NCI-H1105 (cell line): ENCODE measurements at places on chromosomes 12 and 14.

DNA sequence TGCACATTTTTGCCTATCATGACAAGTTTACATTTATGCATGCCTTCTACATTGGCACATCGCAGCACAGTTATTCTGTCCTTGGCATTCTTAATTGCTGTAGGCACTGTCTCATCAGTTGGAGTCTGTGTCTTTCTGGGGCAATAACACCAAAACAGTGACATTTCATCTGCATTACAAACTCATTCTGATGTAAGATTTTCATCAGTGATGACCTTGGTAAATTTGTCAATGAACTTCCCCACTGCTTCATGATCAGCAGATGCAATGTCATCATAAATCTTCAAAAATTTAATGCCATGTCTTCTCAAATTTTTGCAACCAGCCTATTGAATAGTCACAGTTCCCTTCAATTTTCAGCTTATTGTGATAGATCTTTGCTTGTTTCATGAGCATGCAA is 85.5 kb downstream of the CAPZA3 start:
- no peak for DNase-seq

- no peak for DNase-seq
These were observed 112.0 kb upstream of the PDZRN4 start for GRCh38 chr12:41076114-41076513.

- no peak for DNase-seq
These were observed 722.5 kb upstream of the ATXN7L3B start for GRCh38 chr12:73815072-73815645.

- DNase-seq, result no peak
These were observed 57.8 kb downstream of the ATG14 start for GRCh38 chr14:55353686-55354467.

DNA sequence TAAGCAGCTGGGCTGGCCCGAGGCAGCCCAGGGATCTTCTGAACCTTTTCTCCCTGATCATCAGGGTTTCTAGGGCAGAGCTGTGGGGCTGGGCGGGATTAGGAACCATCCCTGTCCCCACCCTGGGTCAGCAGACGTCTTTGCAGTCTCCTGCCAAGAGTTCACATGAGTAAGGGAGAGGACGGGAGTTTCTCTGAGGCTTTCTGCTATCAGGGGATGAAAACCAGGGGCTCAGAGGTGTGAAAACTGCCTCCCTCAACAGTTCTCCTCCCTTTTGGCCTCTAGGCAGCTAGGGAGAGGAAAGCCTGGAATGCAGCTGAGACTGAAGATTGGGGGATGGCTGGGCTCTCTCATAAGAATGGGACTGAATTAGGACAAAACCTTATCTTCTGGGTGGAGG is 7.9 kb downstream of the ZNF385A start:
- no peak for DNase-seq

GRCh38 chr12:13316587-13317246 is 120.2 kb downstream of the EMP1 start:
- no peak for DNase-seq

- no peak for DNase-seq
These were observed 3.9 kb upstream of the FGF23 start for GRCh38 chr12:4383304-4383865.

GRCh38 chr12:19251481-19252132 is 122.1 kb downstream of the PLEKHA5 start:
- DNase-seq, result no peak

DNA sequence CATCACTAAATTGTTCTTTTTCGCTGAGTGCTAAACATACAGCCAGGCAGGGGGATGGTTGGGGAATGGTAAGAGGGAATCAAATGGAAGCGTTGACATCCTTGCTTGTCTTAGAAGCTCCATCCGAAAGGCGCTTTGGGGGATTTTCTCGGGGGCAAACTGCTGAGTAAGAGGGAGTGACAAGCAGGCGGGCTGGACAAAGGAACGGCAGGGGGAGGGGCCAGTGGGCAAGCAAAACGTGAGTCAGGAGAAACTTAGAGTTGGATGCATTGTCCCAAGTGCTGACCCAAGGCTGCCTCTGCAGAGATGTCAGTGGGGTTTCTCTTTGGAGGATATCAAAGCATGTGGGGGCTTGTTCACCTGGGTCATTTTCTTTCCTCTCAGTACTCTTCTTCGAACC is 480.5 kb downstream of the VRK1 start:
- no peak for DNase-seq

- DNase-seq, result no peak
These were observed 77.6 kb downstream of the TMEM132D start for GRCh38 chr12:129826273-129826672.

- DNase-seq, result no peak
These were observed 464.1 kb downstream of the MDGA2 start for GRCh38 chr14:47211263-47211662.

GRCh38 chr12:122865268-122866231 is 30.3 kb downstream of the HIP1R start:
- no peak for DNase-seq

DNA sequence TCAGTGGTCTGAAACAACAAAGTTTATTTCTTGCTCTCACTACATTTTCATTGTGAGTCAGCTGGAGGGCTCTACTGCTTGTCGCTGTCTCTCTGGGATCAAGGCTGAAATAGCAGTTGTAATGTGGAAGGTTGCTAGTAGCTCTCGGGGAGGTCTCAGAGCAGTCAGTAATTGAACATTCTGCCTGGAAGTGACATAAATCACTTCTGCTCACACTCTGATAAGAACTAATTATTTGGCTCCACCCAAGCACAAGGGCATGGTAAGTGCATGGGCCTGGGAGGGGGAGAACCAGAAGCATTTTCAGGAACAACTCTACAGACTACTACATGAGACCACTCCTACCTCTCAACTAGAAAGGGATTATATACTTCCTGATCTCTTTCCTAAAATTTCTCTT is 128.2 kb downstream of the TMEM117 start:
- no peak for DNase-seq

DNA sequence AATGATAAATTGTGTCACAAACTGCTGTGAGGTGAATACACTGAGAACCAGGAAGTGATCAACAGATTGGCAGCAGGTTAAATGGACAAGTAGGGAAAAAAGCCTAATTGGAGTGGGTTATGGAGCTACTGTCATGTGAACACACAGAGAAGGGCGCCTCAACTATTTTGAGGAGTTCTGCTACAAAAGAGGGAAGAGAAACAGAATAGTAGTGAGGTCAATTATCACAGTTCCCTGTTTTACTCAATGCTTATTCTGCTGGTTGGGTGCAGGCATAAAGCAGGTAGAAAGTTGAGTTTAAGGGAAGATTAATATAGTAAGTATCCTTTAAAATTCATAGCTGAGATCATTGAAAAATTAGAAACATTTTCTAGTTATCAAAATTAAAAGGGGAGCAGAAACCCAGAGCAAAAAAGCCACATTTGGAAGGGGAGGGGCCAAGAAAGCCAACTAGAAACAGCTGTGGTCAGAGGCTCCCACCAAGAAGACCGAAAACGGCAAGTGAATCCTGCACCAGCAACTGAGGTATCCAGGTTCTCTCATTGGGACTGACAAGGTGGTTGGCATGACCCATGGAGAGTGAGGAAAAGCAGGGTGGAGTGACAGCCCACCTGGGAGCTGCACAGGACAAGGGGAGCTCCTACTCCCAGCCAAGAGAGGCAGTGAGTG is 105.7 kb downstream of the ZC3H14 start:
- DNase-seq, result no peak

DNA sequence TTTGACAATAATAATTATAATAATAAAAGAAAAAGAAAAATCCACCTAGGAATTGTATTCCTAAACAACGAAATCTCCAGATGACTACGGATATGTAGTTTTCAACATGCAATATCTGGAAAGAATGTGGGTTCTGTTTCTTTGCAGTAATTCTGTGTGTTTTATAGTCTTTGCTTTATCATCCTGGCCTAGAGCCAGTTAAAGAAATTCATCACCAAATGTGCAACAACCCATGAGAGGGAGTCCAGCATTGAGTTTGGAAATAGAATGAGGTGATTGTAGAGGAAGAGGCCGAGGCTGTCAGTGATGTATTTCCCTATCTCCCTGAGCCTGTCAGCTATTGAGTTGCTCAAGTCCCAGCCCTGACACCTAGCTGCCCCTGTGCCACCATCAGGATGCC is 200.5 kb upstream of the DCN start:
- no peak for DNase-seq

- DNase-seq, result no peak
These were observed 18.8 kb downstream of the CAPS2 start for GRCh38 chr12:75311369-75311768.

- no peak for DNase-seq
These were observed 19.7 kb upstream of the DUSP16 start for GRCh38 chr12:12582193-12582881.

DNA sequence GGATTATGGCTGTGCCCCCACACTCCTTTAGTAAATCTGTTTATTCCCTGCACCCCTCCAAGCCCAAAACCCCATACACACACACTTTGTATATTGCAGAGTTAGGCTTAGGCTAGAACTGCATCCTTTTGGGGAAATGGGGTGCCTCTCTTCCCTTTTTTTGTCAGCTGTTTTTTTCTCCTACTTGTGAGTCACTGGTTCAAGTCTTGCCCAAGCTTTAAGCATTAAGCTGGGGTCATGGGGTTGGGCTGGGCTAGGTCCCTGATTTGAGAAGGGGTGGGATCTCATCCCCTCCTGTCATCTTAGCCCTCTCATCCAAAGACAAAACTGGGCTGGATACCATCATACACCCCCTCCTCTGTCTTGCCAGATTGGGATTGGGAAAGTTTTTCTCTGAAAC is 1.6 kb downstream of the LRP1 start:
- DNase-seq, result no peak

GRCh38 chr14:92506231-92506630 is 7.3 kb upstream of the RIN3 start:
- DNase-seq, result no peak

GRCh38 chr12:10884086-10884725 is at the start of gene PRH1:
TSS of gene PRH1 (minus strand) at chr12:10884255. CDS start at chr12:10884217, 38 bp downstream.
- DNase-seq, result no peak

DNA sequence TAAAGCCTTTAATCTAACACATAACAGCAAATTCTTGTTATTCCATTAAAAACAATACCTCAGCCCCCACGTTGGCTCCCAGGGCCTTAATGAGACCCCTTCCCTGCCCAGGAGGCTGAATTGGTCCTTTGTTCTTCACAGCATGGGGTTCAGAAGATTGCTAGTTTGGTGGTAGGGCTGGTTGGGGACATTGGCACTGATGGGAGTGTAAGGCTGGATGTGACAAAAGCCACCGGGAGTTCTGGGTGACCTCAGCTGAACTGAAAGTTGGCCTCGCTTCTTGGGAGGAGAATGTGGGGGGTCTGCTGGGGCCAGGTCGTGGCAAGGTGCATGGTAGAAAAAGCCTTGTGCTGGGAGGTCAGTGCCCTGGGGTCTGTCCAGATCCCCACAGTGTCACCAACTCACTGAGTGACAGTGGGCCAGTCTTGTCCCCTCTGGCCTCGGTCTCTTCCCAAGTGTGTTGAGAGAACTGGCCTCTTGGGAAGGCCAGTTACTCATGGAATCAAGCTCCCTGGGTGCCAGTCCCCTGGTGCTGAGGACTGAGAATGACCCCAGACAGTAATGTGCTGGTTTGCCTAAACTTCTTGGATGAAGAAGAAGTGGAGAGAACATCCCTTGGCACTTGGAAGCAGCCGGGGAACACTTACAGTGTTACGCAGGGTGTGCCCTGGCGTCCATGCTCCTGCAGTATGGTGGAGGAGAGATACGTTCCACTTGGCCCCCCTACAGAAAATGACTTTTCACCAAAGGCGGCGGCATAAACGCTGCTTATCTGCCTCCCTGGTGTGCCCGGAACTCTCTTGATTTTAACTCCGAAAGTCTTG is 283.7 kb upstream of the RTL1 start:
- no peak for DNase-seq

DNA sequence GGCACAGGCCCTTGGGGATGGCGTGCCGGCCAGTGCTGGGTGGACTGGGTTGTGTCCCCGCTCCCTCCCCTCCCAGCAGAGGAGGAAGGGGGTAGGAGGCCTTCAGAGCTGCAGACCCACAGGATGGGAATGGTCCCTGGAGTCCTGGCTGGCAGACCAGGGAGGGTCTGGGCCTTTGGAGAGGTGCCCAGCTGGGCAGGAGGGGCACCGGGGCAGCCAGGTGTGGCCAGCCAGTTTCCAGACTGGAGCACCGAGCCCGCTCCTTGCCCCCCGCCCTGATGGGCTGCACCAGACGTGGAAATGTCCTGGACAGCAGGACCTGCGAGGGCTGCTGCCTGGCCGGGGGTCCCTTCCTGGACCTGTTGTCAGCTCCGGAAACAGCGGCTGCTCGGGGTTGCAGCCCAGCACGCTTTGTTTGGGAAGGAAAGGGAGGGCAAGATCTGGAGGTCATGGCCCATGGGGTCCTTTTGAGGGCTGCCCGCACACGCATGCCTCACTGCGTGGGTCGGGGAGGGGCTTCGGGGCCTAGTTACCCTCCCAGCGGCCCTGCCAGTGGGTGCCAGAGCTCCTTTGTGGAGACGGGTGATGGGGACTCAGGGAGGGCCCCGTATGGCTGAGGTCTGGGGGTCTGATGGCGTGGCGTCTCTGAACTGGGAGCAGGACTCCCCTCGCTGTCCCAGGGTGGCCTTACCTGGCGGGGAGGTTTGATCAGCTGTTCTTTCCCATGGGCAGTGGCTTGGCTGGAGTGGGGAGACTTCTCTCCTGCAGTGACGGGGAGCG is 9.1 kb downstream of the KIF26A start:
- DNase-seq, result no peak

DNA sequence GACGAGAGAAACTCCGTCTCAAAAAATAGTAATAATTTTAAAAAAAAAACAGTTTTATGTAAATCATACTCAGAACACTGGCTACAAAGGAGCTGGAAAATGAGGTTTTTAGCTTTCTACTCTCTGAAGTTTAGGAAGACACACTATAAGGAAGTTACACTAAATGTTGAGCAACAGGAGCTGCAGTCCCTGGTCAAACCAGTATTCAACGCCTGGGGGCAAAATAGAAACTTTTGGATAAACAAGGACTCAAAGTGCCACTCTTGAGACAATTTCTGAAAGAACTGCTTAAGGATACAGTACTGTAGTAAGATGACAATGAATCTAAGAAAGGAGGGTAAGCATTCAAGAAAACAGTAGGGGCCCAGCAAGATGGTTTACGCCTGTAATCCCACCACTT is 29.3 kb downstream of the ACTR6 start:
- no peak for DNase-seq

- DNase-seq, result no peak
These were observed 56.7 kb downstream of the TTC7B start for GRCh38 chr14:90759370-90760077.

DNA sequence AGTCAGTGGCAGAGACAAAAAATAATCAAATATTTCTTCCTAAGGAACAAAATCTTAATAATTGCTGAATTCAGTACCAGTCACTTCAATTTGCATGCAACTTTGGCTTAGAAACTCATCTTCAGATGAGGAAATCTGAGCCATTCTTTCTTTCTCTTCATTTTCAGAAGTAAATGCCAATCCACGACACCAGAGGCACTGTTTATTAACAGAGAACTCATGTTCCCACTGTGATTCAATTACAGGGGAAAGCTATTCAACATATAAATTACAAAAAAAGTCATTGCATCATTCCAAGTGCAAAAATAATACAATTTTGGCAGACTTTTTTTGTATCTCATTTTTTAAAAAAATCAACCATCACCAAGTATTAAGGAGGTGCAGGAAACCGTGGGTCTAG is 816.1 kb upstream of the TMEM132C start:
- DNase-seq, result no peak
